ENCODE measurements at places on chromosomes 7 and 10. TPM values are rescaled to one million over a fixed set of nuclear protein-coding genes. Genes with fewer than 3 reads are reported as not detected.
A peak's percentile ranks its signal among the peaks of the same experiment; 100 is the strongest.

The CYP2E1 gene
- 0.43 TPM for polyA plus RNA-seq

The WEE2 gene
- polyA plus RNA-seq, result not detected

The CYP3A4 gene
- not detected for polyA plus RNA-seq

The INSYN2A gene
- 0.01 TPM for polyA plus RNA-seq

DNA sequence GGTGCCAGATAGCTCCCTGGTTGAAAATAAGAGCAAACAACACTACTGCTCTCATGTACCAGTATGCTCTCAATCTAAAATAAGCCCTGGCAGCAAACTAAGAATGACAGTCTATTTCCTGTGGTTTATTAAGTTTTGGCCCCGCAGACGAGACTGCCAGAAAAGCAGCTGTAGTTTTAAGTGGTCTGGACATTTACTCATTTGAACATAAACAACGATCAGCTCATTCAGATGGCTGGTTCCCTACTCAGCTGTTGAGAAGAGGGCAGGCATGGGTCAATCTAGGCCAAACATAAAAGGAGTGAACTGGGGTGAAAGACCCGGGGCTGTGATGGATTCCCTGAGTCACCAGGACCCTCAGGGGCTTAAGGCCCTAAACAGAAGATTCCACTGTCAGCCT is 4.5 kb downstream of the TRIL start:
- H3K36me3 ChIP-seq, result no peaks in the 10 kb centered on the region
- H3K4me1 ChIP-seq, result peaks cover 52% of the 10 kb centered on the region
- H3K4me3 ChIP-seq, result no peak overlapping the region
- H3K27me3 ChIP-seq, result no peaks in the 10 kb centered on the region

GRCh38 chr10:120095875-120096274 is 203.3 kb downstream of the SEC23IP start:
- H3K4me1 ChIP-seq, result no peaks in the 10 kb centered on the region
- H3K27me3 ChIP-seq, result no peaks in the 10 kb centered on the region
- H3K36me3 ChIP-seq, result no peaks in the 10 kb centered on the region
- H3K27ac ChIP-seq, result no peak overlapping the region
- no peak for DNase-seq

DNA sequence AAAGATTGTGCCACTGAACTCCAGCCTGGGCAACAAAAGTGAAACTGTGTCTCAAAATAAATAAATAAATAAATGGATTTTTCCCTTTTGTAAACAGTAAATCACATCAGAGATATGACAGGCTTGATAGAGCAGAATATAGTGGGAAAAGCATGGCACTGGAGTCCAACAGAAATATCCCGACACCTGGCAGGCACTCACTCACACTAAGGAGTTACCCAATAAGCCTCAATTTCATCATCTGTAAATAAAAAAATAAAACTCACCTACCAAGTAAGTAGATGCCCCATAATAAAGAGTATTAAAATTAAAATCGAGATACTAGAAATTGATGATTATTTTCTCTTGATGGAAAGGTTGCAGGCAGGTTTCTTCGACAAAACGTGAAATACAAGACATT is 1.7 kb downstream of the ATE1 start:
- peaks cover 45% of the 10 kb centered on the region for H3K4me1 ChIP-seq
- no peak for DNase-seq
- no peak overlapping the region for H3K4me3 ChIP-seq
- H3K36me3 ChIP-seq, result peaks cover 25% of the 10 kb centered on the region
- H3K27ac ChIP-seq, result peak overlapping the region; percentile 99
- H3K27me3 ChIP-seq, result no peaks in the 10 kb centered on the region

GRCh38 chr7:133539016-133539415 is 286.1 kb downstream of the EXOC4 start:
- no peaks in the 10 kb centered on the region for H3K36me3 ChIP-seq
- no peak for DNase-seq
- no peaks in the 10 kb centered on the region for H3K27me3 ChIP-seq
- H3K4me3 ChIP-seq, result no peak overlapping the region
- H3K4me1 ChIP-seq, result no peaks in the 10 kb centered on the region
- H3K27ac ChIP-seq, result no peak overlapping the region
